ENCODE measurements at places on chromosomes 7 and 10. TPM values are rescaled to one million over a fixed set of nuclear protein-coding genes. Genes with fewer than 3 reads are reported as not detected.

- DNase-seq: no peak
Observed at GRCh38 chr7:75965617-75966016, 28.8 kb downstream of the TMEM120A start.

GRCh38 chr7:2608921-2609411, 22.8 kb upstream of the TTYH3 start:
- no peak for DNase-seq

GRCh38 chr10:78179886-78180705, 146.4 kb downstream of the RPS24 start:
- DNase-seq: no peak

DNA sequence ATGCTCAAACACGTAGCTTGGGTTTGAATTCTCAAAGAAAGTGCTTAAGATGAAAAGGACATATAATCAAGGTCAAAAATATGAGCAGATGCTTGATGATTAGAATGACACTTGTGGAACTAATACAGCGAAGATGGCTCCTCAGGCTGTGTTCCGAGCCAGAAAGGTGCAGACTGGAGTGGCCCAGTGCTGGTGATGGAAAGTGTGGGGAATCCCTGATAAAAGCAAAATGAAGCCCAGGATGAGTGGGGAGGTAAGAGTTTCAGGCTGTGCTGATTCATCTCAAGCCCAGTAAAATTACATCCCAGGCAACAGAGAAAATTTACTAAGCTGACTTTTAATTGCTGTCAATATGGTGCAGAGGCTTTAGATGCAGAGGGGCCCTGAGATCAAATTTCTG, 77.8 kb upstream of the IKZF1 start:
- no peak for DNase-seq

DNA sequence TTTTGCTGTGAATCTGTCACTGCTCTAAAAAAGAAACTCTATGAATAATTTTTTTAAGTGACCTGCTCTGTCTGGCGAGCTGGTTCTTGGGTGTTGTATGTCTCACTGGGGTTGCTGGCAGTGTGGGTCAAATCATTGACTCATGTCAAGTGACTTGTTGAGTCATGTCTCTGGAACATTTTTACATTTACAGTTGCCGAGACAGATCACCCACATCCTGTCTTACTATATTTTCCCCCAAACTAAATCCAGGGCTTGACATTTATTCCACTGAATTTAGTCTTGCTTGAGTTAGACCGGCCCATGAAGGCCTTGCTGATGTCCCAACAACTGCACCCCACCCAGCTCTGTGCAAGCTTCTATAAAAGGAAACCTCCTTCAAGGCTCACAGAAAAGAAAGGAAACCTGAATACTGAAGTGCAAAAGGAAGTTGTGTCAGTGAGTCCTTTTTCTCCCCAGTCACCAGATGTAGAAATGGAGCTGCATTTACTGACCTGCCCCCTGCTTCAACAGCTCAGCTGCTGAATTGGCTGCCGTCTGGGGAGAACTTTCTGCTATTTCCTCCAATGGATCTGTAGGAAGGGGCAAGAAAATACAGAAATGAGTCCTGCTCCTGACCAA, 290.3 kb downstream of the TNS3 start:
- DNase-seq: no peak

Gene ACADSB
- polyA plus RNA-seq: 21.7 TPM

Gene COL17A1
- 1.5 TPM for polyA plus RNA-seq

Gene CXCL12
- 244 TPM for polyA plus RNA-seq

All from right lung (tissue), 10 donors.